ENCODE measurements at places on chromosomes 3 and 15. TPM values are rescaled to one million over a fixed set of nuclear protein-coding genes. Genes with fewer than 3 reads are reported as not detected.

GRCh38 chr3:18751514-18751913 is 326.4 kb upstream of the SATB1 start:
- DNase-seq, result no peak

DNA sequence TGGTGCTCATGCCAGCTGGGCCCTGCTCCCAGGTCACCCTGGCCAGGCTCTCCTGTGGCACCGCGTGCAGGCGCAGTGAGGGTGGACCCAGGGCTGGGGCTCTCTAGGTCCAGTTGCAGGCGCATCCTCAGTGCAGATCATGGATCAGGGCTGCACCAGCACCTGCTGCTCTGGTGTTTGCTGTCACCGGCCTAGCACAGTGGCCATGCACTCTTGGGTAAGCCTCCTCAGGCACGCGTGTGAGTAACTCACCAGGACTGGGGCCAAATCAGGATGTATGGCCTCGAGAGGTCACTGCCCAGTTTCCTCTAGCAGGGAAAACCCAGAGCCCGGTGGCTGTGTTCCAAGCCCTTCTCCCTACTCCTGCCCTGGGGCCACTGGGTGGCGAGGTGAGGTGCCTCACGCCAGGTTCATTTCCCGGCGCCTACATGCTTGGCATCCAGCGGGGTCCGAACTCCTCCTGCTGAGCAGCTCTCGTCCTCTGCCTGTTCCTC is 45.5 kb upstream of the SLC41A3 start:
- no peak for DNase-seq

GRCh38 chr3:8709801-8710507 is 23.6 kb upstream of the CAV3 start:
- no peak for DNase-seq

- no peak for DNase-seq
These were observed 73.7 kb downstream of the TM2D3 start for GRCh38 chr15:101578443-101578894.

- no peak for DNase-seq
These were observed 7.3 kb downstream of the MCTP2 start for GRCh38 chr15:94238539-94239118.

The TF gene
- 0.07 TPM for polyA plus RNA-seq

The ZDHHC23 gene
- polyA plus RNA-seq, result 0.58 TPM

The CLDN16 gene
- polyA plus RNA-seq, result 0.04 TPM
